ENCODE measurements at places on chromosomes 4 and X. TPM values are rescaled to one million over a fixed set of nuclear protein-coding genes. Genes with fewer than 3 reads are reported as not detected.

Gene CCSER1
- total RNA-seq, result 0.23 TPM

Gene DHX15
- 29.2 TPM for total RNA-seq

Gene TBX22
- not detected for total RNA-seq

Gene S100G
- not detected for total RNA-seq

Gene ABCE1
- total RNA-seq, result 18.8 TPM

Gene PHKA2
- total RNA-seq, result 67.1 TPM

DNA sequence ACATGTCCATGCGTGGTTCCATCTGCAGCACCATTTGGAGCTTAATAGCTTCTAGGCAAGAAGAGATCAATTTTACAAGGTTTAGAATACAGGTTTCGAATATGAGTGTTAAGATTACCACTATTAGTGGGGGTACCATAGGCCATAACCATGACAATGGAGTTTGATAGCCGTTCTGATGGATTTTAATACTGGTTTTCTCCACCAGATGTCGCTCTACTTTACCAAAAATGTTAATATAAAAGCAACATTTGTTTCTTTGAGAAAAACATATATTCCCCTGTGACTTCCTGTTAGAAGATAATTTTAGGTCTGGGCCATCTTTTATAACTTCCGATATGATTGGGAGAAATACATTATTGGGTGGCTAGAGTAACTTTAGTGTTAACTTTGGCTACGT, 499.7 kb upstream of the POU3F4 start:
- DNase-seq, result no peak

DNA sequence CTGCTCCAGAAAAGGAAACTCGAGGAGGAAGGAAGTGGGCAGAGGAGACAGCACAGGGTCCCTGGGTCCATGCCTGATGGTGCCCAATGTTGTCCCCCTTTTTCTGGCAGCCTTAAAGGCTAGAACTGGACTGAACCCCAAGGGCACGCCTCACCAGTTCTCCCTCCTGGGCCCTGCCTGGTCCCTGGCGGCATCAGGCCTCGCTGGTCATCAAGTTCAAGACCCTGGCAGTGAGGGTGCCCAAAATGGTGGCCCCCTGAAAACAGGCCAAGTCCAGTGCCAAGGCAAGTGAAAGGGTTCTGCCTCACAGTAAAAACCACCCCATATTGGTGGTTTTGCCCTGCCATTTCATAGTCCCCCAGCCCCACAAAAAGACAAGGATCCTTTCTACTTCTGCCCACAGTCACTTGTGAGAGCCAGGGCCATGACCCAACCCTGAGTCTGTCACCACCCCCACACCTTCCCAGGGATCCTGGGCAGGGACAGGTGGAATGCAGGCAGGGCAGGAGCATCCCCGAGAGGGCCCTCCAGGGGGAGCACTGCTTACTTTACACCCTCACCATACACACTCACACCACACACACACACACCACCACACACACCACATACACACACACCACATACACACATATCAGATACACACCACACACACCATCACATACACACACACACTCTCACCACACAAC, 107.6 kb downstream of the DCTD start:
- no peak for DNase-seq

GRCh38 chr4:138592796-138593195, 350.6 kb upstream of the SLC7A11 start:
- DNase-seq, result no peak

GRCh38 chrX:138866643-138867042, 155.1 kb upstream of the FGF13 start:
- DNase-seq, result no peak

DNA sequence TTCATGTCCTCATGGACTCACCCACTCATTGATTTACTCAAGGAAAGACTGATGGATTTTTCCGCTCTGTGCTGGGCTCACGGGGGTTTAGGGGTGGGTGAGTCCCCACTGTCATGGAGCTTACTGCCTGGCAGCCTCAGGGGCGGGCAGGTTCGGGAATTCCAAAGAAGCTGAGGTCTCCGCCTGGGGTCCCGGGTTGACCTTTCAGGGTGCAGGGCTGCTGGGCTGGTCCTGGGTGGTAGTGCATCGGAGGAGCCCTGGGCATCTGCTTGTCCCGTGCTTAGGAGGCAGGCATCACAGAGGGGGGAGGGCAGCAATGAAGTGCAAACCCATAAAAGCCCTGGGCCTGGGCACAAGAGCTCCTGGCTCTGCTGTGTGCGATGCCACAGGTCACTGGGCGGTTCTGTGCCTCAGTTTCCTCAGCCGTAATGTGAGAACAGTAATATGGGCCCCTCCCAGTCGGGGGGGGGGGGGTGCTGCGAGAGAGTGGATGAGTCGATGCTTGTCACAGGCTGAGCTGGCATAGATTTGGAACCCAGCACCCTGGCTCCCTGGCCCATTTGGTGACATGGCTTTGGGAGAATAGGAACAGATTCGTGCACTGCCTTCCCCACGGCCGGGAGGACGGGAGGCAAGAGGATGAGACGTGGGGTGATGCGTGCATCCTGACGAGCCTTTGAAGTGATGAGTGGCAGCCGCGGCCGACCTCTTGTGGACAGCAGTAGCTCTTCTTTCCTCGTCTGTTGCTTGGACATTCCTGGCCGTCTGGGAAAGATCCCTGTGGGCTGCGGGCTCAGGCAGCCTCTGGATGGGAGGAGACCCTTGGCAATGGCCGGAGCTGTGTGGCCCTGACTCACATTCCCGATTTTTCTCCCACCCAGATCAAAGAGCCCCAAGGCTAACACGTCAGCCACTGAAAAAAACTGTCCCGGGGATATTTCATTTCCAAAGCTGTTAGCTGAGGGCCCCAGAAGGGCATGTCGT, 42.0 kb downstream of the PSAPL1 start:
- DNase-seq, result peak; percentile 26

- no peak for DNase-seq
Measured at GRCh38 chr4:188218392-188218791, 79.2 kb downstream of the TRIML1 start.

GRCh38 chr4:90127223-90127705, at the start of gene CCSER1:
Gene CCSER1 (plus strand): TSS chr4:90127394.
- DNase-seq, result peak; percentile 54

- no peak for DNase-seq
Measured at GRCh38 chr4:116539744-116540143, 545.6 kb downstream of the TRAM1L1 start.

- DNase-seq, result peak; percentile 59
Measured at GRCh38 chr4:148443512-148444295, 1.5 kb upstream of the NR3C2 start.

DNA sequence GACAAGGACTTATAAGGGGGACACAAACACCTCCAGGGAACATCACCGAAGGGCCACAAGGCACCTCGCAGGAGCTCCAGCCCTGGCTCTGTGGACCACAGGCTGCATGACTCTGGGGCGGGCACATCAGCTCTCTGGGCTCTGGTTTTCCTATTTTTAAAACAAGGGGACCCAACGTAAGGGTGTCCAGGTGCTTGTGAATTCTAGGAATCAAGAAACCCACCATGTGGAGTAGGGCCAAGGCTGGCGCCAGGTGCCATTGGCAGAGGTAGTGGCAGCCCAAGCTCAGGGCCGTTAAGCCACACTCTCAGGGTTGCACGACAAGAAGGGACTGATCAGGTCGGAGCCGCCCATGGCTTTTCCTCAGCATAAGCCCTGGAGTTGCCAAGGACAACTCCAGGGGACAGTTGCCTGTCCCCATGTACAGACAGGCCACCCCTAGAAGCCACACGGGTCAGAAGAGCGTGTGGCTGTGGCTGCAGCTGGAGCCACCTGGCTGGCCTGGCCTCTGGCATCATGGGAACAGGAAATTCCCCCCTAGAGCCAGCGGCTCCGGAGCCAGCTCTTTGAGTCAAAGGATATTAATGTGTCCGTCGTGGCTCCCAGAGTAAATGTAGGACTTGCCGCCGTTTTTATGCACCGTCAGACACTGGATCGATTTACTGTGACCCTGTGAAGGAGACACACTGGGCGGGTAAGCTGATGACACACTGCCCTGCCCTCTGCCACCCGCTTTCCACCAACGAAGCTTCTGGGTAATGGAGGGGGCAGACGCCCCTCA, 32.5 kb downstream of the WDR1 start:
- no peak for DNase-seq

DNA sequence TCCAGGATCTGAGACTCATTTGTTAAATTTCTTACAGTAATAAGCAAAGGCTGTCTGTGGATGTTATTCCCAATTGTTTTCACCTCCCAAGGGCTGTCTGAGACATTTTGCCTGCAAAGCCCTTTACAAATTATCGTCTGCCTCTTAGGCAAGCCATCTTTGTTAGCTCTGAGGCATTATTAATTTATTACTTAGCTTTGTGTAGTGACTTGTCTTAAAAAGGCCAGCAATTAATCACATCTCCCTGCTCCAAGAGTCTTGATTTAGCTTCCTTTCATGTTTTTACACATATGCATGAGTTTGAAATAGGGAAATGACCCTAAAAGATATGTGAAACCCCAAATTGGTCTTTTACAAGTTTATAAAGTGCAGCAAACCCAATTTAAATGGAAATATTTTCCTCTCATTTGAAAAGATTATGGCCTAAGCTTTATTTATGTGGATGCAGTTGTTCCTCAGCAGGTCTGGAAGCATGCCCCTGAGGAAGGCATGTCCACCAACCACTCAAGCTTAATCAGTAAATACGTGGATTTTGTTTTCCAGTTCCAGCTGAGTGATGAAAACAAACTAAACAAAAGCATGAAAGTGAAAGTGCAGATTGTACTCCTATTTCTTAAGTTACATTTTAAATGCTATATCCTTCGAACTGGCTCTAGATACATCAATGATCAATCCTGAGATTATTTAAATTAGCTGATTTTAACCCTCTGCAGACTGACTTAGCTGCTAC, 173.6 kb upstream of the LNX1 start:
- no peak for DNase-seq

GRCh38 chrX:1027133-1027532, 185.3 kb downstream of the CRLF2 start:
- no peak for DNase-seq

- no peak for DNase-seq
Measured at GRCh38 chrX:6227935-6228334, 732 bp downstream of the NLGN4X start.

DNA sequence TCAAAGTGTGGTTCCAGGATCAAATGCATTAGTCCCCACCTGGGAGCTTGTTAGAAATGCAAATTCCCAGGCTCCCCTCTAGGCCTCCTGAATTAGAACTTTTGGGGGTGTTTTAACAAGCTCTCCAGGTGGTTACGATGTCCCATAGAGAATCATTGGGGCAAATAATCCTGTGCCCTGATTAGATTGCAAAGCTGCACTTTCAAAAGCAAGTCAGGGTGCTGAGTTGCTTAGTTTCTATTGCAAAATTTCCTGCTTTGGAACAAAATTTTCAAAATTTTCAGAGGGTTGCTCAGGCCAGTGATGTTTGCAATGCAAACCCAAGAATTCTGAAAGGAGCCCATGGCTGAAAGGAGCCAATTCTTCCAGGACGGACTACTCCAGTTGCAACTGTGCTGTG, 71.0 kb downstream of the MGST2 start:
- no peak for DNase-seq

DNA sequence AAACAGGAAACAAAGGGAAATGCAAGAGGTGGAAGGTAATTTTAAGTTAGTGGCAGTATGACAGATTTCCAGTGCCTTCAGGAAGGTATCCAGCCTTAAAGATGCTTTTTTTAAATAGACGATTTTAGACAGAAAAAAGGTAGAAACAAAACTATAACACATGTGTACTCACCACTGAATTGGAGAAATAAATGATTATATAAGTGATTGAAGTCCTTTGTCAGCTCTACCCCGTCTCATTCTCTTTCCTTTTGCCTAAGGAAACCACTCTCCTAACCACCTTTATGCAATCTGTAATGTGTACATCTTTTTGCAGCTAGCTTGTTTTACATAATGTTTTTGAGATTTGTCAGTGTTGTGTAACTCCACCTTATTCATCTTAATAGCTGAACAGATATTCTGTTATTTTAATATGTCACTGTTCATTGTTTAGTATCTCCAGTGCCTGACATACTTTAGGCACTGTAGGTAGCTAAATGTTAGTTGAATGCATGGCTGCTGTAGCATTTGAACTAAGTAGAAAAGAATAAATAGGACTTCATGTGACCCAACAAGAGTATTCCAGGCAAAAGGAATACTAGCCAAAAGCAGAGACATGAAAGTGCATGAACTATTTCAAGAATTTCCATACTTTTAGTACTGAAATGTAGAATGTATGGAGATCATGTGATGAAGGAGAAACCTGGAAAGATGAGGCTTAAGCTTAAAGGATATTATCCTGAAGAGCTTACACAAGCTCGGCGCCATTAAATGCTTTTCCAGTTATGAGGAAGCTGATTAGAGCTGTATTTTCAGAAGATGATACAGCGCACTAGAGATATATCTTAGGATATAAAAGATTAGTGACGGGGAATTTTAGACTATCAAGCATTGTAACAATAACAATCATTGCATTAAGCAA, 865 bp downstream of the FAM200B start:
- no peak for DNase-seq

DNA sequence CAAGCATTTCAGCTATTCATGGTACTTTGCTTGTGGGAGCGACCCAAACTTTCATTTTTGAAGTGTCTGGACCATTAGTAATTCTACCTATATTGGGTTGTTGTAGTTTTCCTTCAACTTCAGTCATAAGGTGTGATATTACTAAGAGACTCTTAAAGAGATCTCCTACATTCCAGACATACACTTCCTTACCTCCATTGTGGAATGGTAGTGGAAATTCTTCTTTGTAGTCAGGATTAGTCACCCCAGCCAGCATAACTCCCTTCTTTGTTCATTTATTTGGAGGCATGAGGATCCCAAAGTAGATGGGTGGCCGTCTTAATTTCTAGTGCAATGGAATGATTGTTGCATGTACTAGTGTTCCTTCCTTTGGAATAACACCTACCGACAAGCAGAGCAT, 991.4 kb downstream of the ARAP2 start:
- DNase-seq, result no peak

DNA sequence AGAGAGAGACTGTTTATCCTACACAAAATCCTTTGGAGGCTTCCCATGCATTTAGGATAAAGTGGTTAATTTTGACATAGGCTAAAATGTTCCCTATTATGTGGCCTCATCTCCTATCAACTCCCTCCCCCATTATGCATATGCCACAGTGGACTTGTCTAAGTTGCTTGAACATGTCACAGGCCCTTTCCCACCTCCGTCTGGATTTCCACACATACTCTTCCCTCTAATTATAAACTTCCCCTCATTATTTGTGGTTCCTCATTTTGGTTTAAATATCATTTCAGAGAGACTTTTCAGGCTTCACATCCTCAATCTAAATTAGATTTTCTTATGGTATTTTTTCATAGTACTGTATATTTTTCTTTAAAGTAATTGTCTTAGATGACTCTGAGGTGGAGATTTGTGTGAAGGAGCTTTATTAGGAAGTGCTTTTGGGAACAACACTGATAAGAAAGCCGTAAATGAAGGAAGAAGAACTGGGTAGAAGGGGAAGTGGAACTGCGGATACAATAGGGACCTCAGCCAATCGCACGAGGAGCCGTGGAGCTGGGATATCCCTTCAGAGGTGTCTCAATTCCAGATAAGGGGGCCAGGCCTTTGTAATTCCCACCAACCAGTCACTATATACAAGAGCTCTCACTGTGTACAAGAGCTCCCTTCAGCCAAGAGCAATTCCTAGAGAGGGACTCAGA, 7.9 kb downstream of the C4orf17 start:
- no peak for DNase-seq

GRCh38 chrX:3244955-3245354, 101.5 kb downstream of the MXRA5 start:
- DNase-seq, result no peak
